ENCODE measurements at places on chromosomes 1 and 21.

- DNase-seq: no peak
Measured at GRCh38 chr1:75133750-75134646, at the start of gene LHX8. Gene LHX8, plus strand, starts transcription at chr1:75134388. Its CDS starts 2,227 bp downstream, at chr1:75136615.

GRCh38 chr1:17546946-17547670 is 7.6 kb downstream of the ARHGEF10L start:
- no peak for DNase-seq

- no peak for DNase-seq
Measured at GRCh38 chr1:43302721-43303470, 2.1 kb downstream of the TIE1 start.

DNA sequence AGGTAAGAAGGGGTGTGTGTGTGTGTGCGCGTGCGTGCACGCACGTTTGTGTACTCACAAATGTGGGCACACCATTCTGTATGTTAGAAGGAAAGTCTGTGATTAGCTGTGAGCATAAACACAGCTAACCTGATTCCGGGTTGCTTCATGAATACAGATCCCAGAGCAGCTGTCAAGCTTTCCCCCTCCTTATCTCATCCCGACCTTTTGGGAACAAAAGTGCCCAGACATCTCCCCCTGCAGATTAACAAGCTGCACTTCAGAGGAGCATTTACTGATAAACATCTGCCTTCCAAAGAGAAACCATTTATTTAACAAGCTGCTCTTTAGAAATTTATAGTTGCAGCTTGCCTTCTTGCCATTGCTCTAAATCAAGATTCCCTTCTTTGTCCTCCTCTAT is 97.0 kb downstream of the MT1HL1 start:
- no peak for DNase-seq

DNA sequence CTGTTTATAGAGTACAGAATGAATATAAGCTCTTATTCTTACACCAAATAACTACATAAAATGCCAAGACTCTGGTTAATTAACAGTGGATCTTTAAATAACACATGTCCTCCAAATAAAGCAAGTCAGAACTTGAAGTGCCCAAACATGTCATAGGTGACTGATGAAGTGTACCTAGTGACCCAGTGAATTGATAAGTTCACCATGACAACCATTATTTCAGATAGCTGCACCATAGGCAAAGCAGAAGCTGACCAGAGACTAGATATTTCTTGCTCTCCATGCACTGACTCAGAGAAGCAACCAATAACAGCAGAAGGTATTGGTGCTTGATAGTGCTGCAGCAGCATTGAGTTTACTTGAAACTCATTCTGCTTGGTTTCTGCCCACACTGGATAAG is 192.1 kb downstream of the DUSP10 start:
- no peak for DNase-seq

DNA sequence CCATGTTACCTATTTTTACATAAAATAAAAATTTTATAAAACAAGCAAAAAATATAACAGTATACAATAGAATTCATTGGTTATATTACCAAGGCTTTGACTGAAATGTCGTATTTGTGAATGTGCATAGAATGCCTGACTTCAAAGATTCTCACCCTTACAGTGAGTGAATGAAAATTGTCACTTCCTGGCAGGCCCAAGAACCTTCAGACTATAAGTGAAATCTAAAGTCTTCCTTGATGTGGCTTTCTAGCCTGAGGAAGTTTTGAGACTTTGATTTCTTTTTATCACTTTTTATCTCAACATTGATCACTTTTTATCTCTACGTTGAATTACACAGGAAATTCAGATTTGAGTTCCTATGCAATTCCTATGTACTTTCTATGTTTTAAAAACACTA is 104.7 kb upstream of the KIAA0040 start:
- no peak for DNase-seq

DNA sequence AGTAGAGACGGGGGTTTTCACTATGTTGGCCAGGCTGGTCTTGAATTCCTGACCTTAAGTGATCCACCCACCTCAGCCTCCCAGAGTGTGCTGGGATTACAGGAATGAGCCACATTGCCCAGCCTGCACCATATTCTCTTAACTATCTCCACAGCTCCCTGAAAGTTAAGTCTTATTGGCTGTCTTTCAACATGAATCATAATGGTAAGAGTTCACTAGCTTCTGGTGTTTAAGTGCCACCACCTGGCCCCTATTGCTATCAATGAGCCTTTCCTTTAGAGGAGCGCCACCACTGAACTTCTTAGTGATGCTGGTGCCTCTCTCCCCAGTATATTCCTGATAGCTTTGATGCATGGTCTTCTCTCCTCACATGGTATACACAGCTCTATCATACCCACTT is 15.7 kb downstream of the ZFYVE9 start:
- DNase-seq: no peak

- DNase-seq: no peak
Measured at GRCh38 chr1:3365523-3366125, 88.8 kb upstream of the ARHGEF16 start.

- no peak for DNase-seq
Measured at GRCh38 chr1:94723894-94724293, 96.3 kb upstream of the SLC44A3 start.

DNA sequence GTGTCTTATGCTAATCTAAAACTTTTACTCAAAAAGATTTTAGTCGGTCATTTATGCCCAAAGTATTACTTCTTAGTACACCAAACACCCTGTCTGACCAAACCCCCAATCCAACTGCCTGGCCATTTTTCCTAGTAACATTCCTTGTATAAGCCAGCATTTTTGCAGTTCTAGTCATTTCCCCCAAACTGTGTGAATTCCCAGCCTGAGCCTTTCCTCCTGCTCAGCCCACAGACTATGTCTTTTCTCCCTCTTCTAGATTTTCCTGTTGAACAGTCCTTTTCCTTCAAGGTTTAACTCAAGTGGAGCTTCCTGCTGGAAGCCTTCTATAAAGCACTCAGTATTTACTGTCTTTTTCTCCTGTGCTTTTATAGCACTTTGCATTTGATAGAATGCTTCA is 843.8 kb downstream of the USP25 start:
- DNase-seq: no peak

- DNase-seq: no peak
Measured at GRCh38 chr1:159941591-159942560, 3.5 kb downstream of the IGSF9 start.

DNA sequence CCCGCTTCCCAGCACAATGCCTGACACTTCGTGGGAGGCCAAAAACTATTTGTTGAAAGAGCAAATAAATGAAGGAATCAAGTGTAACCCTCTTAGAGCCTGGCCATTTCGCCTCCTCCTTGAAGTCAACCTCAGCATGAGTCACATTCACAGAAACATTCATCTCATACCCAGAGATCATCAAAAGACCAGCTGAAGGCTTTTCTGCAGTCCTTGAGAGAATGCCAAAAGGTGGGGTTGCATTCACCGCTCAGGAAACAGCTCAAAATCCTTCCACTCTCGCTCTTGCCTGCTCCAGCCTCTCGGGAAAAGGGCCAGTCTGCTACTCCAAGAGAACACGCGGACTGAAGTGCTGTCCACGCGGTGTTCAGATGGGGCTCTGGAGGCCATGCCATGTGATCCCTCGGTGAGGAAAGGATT is 90.0 kb downstream of the VWA5B1 start:
- no peak for DNase-seq
